Left kidney (tissue), 8 donors: ENCODE measurements at places on chromosomes 7 and 10.

DNA sequence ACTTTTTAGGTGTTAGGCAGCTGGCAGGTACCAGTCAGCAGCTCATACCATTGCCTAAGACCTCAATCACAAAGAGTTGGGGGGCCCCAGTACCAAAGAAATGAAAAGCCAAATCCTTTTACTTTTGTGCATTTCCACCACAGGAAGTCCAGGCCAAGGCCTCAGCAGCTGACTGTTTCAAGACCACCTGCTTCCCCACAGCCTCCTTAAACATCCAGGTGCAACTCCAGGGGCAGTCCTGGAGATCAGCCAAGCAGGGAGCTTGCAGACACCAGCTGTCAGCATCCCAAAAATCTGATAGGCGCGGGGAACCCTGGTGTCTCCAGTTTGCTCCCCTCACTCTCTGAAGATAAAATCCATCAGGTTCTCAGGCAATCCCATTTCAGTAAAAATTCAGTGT is 91.5 kb upstream of the EFCAB10 start:
- no peak for DNase-seq

DNA sequence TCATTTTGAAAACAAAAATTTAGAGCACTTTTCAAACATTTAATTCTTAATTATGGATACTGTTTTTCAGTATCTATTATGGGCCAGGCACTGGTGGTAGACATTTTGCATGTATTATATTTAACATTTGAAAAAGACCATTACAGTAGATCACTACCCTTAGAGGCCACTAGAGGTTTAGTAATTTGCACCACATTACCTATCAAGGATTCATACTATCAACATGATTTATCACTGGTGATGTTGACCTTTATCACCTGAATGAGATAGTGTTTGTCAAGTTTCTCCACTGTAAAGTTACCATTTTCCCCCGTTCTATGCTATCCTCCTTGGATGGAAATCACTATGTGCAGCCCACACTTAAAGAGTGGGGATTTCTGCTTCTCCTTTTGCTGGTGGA is 4.4 kb upstream of the SNX13 start:
- DNase-seq: no peak

DNA sequence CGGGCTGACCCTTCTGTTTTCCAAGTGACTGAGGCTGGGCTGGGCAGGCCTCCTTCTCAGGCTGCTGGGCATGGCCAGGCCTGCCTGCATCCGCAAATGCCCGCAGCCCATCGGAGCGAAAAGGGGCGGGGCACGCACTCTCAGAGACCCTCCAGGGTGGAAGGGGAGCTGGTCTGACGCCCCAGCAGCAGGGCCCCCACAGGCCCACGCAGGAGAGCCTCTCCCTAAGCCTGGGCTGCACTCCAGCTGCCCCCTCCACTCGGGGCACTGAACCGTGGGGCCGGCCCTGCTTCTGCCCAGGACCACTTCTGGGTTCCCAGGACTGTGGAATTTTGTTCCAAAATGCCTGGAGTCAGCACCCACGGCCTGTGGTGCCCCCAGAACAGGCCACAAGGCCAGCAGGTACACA is 9.3 kb downstream of the ADAP1 start:
- DNase-seq: peak; percentile 54

- peak; percentile 55 for DNase-seq
These were observed 174.4 kb downstream of the ST7 start for GRCh38 chr7:117127585-117128168.

DNA sequence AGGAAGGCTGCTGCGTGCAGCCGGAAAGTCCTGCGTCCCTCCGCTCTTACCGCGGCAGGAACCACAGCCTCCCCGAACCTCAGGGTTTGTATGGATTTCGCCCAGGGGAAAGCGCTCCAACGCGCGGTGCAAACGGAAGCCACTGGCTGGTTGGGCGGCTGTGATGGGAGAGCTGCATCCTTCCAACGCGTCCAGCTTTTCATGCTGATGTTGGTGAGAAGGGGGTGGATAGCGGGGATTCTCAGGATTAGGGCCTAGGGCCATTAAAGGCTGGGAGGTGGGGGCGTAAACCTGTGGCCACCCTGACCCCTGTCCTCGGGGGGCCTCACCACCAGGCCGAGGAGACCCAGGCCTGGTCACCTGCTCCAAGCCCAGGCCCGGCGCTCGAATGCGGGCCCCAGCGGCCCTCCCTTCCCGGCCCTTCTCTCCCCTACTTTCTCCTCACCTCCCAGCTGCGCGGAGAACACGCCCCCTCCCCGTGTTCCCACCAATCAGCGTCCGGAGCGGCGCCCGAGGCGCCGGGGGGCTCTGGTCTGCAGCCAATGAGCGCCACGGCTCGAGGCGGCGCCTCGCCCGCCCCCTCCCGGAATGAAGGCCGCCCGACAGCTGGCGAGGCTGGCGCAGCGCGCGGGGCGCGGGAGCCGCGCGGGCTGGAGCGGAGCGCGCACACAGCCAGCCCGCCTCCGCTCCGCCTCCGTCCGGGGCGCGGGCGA is 458 bp upstream of the NANOS1 start:
- DNase-seq: peak; percentile 87

DNA sequence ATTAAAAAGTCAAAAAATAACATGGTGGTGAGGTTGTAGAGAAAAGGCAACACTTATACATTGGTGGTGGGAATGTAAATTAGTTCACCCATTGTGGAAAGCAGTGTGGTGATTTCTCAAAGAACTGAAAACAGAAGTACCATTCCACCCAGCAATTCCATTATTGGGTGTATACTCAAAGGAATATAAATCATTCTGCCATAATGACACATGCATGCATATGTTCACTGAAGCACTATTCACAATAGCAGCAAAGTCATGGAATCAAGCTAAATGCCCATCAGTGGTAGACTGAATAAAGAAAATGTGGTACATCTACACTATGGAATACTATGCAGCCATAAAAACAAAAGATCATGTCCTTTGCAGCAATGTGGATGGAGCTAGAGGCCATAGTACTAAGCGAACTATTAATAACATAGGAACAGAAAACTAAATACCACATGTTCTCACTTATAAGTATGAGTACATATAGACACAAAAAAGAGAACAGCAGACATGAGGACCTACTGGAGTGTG is 66.1 kb upstream of the MKLN1 start:
- DNase-seq: no peak

GRCh38 chr7:6448943-6449543 is 1.3 kb upstream of the DAGLB start:
- DNase-seq: no peak

GRCh38 chr7:29412912-29413311 is 150.7 kb upstream of the PRR15 start:
- no peak for DNase-seq

DNA sequence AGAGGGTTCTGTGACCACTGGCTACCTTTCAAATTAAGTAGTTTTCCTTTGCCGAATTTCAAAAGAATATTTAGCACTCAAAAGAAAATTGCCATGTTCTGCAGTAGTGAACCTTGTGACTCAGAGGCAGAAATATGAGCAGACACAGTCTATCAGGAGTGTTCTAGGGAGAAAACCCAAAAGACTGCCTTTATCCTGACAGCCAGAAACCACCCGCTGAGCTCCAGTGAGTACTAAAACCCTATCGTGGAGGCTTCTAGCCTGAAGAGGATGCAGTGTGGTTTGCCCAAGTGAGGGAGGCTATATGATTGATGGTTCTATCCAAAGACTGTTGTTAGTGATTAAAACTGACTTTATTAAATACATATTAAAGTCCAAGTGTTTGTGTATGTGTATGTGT is 21.9 kb downstream of the CHRM2 start:
- no peak for DNase-seq

- no peak for DNase-seq
These were observed 387.8 kb downstream of the SEMA3D start for GRCh38 chr7:84799106-84799505.

DNA sequence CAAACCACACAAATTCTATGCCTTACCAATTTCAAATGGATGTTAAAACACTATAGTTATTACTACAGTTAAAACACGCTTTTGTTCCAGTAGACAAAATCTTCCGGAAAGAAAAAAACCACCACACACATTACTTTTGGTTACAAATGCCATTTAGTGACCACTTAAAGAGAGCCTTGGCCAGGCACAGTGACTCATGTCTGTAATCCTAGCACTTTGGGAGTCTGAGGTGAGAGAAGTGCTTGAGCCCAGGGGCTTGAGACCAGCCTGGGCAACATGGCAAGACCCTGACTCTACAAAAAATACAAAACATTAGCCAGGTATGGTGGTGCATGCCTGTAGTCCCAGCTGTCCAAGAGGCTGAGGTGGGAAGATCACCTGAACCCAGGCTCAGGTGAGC is 7.2 kb downstream of the TNPO3 start:
- no peak for DNase-seq

- no peak for DNase-seq
These were observed 199.5 kb downstream of the REEP3 start for GRCh38 chr10:63720676-63721075.

DNA sequence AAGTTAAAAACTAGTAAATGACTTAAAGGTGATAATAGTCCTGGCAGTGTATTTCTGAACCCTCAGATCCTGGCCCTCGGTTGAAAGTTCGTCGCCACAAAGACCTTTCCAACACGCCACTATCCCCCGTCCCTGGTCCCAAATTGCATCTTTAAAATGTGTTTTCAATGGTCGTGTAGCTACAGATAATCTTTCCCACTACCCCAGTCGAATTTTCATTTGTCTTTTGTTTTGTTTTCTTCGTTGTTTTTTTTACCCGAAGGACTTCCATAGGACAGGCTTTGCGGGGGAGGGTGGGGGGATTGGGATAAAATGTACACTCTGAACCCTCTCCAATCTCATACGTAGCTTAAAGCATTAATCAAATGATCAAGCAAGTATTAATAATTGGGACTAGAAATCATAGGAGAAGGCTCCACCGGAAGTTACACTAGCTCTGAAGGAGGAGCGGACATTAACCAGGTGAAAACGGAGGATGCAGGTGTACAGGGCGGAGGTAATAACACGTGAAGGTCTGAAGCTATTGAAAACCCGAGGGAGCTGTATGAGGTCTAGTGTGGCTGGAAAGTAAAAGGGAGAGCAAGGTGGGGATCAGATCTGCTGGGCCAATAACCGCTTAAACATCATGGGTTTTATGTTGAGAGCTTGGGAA is 32.8 kb upstream of the PHF14 start:
- peak; percentile 33 for DNase-seq

- no peak for DNase-seq
These were observed 56.6 kb upstream of the TRIL start for GRCh38 chr7:29014725-29015124.

DNA sequence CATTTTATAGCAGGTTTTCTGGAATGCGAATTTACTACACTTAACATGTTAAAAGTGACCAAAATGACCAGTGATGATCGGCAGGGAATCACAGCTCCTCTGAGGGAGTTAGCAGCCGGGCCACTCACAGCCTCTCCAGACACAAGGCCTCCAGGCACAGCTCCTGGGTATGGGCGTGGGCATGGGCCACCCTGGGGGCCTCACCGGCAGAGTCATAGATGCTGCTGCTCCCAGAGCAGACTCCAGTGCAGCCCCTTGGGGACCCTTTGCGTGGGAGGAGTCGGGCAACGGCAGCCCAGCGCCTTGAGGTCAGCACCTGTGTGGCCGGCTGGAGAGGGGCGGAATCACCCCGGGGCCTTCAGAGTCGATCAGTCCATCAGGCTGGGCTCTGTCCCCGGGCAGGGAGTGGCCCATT is 8.6 kb downstream of the KNDC1 start:
- no peak for DNase-seq

DNA sequence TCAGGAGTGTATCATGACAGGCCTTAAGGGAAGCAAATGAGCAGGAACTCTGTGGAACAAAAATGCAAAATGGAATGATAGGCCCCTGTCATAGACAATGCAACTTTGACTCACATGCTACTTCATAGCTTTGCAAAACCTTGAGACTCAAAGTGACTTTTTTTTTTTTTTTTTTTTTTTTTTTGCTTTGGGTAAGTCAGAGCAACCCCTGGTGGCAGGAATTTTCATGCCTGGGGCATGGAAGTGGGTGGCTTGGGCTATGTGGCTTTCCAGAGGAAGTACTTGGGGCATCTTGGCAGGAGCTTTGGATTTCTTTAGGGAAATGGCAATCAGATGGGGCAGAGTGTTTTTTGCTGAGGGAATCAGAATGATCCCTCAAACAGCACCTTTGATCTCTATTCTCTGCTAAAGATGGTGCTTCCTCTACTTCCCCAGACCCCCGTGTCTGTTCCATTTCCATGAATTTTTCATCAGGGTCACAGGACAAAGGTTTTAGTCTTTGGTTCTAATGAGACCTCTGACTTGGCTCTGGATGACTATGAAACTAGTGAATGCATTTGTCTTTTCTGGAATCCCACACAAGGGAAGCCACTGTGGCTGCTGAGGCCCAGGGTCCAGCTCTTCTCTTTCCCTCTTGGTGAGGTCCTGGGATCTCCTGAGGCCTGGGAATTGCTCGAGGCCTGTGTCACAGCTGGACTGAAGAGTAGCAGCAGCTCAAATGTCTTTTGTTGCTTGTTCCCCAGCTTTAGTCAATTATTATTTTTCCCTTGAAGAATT is 62.8 kb downstream of the TACC2 start:
- peak; percentile 63 for DNase-seq

DNA sequence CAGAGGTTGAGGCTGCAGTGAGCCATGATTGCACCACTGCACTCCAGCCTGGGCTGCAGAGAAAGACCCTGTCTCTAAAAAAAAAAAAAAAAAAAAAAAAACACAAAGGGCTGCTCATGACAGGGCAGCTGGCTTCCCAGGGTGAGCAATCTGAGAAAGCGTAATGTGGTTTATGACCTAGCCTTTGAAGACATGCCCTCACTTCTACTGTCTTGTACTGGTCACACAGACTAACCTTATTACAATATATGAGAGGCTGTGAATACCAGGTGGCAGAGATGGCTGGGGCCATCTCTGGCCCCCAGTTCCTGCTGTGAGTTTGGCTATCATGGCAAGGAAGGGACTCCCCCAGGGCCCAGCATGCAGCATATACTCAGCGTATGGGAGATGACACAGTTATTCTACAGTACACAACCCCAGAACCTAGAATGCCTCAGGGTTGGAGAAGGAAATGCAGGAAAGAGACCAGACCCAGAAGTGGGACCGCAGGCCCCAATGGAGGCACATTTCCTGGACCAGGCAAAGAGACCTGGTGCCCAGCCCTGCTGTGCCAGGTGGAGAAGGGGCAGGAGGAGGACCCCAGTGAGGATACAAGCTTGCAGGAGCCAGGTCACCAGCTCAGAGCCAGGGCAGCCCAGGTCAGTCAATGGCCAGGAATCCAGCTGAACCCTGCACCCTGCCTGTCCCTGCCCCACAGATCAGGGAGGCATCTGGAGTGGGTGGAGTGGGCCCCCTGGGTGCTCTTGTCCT is 26.3 kb downstream of the NPTX2 start:
- no peak for DNase-seq

- no peak for DNase-seq
These were observed 154.5 kb upstream of the PPP2R2D start for GRCh38 chr10:131746241-131746711.

GRCh38 chr7:111571720-111572119 is 9.4 kb upstream of the IMMP2L start:
- no peak for DNase-seq
